Occipital lobe (tissue), 3 donors: ENCODE measurements at places on chromosomes 1 and 21.

DNA sequence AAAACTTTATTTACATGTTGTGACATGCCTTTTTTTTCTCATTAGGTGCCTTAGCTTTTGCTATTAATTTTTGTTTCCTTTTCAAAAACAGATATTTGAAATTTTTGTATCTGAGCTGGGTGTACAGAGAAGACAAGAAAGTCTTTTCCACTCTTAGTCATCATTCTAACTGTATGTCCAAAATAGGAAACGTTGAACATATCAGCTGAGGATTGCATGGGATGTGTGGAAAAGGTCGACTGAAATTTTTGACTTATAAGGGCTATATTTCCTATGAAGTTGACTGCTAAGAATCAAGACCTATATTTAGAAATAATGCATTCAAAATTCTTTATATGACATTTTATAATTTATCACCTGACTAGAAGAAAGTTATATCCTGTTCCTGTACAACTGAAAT, 270.0 kb upstream of the ZRANB2 start:
- DNase-seq, result no peak

GRCh38 chr1:153677718-153678518, 570 bp upstream of the NPR1 start:
- no peak for DNase-seq

DNA sequence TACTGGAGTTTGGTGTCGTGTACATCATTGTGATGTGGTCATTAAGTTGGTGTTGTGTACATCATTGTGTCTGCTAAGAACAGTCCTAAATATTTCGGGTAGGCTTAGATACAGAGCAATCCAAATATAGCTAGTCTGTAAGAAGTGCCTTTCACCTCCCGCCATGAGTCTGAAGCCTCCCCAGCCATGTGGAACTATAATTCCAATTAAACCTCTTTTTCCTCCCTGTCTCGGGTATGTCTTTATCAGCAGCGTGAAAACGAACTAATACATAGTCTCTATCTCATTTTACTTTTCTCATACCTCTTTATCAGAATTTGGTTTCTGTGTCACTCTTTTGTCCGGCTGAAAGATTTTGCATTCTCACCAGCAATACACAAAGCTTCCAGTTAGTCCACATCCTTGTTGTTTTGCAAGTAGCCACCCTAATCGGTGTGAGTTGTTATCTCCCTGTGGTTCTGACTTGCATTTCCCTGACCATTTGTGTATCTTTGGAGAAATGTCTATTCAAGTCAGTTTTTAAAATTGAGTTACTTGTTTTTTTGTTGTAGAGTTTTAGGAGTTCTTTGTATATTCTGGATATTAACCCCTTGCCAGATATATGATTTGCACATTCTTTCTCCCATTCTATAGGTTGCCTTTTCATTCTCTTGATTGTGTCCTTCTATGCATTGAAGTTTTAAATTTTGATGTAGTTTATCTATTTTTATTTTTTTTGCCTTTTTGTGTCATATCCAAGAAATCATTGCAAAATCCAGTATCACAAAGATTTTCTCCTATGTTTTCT, 56.5 kb downstream of the FNBP1L start:
- DNase-seq, result no peak

GRCh38 chr1:162656266-162656665, 24.0 kb downstream of the DDR2 start:
- no peak for DNase-seq

DNA sequence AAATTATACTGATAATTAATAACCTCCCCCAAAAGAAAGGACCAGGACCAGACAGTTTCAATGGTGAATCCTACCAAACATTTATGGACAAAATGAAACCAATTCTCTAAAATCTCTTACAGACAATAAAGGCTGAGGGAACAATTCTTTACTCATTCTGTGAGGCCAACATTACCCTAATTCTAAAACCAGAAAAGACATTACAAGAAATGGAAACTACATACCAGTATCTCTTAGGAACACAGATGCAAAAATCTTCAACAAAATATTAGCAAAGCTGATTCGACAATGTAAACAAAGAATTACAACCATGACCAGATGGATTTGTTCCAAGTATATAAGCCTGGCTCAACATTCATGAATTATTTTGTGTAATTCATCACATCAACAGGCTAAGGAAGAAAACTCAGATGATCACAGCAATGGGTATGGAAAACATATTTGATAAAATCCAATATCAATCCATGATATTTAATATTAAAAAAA, 8.6 kb downstream of the TMED5 start:
- no peak for DNase-seq

DNA sequence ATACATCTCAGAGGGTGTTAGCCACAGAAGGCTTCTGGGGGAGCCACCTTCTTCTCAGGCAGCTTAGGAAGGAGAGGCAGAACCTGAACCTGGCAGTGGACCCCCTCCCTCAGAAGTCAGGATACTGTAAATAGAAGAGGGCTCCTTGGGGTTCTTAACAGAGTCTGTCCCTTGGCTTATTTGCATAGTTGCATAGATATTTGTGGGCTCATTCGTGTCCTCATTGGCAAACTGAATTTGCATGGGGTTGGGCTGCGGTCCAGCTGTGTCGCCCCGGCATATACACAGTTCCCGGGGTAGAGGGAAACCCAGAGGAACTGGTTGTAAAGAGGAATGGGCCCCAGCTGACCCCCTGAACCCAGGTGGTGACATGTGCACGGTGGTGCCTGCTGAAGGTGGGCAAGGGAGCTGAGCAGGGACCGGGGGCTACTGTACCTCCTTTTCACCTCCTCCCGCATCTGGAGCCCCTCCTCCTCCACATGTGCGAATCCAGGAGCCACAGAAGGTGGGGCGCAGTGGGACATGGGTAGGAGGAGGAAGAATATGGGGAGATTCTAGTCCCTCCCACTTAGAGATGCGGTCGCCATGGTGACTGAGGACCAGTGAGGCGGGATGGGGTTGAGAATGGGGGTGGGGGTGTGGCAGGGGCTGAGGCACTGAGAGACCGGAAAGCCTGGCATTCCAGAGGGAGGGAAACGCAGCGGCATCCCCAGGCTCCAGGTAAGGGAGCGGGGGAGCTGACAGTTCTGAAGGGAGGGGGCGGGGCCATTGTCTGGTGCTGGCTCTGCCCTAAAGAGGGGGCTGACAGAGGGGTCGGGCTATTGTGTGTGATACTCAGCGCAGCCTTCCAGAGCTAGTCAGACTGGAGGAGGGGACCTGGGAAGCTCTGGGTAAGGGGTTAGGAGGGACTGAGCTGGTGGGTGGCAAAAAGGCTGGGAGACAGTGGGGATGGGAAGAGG, 3.7 kb upstream of the SEMA4A start:
- DNase-seq, result no peak

DNA sequence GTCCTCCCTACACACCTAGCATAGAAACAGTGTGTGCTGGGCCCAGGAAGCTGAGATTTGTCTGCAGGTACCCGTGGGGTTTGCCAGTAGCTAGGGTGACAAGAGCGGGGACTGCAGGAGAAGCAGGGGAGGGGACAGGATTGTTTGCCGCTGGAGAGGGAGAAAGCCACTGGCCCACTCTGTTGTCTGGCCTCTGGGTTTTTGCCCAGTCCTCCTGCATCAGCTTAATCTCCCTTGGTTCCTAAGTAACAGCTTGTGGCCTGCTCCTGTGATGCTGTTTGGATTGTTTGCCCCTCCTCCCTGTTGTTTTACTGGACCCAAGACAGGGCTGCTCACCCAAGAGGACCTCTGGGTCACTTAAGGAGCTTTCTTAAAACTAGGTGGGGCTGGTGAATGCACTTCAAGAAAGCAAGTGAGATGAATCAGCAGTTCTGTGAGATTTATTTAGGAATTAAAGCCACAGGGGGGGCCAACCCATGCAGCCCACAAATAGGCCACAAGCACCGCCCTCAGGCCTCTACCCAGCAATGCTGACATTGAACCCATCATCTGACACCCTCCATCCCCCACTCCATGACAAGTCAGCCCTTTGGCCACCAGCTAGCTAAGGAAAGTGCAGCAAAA, 142.8 kb downstream of the ZZZ3 start:
- no peak for DNase-seq

- no peak for DNase-seq
Observed at GRCh38 chr1:200916152-200916551, 21.5 kb downstream of the INAVA start.
